ENCODE measurements at places on chromosomes 12 and 14. TPM values are rescaled to one million over a fixed set of nuclear protein-coding genes. Genes with fewer than 3 reads are reported as not detected.

GRCh38 chr12:56143217-56143616, 9.2 kb upstream of the MYL6B start:
- DNase-seq = no peak

DNA sequence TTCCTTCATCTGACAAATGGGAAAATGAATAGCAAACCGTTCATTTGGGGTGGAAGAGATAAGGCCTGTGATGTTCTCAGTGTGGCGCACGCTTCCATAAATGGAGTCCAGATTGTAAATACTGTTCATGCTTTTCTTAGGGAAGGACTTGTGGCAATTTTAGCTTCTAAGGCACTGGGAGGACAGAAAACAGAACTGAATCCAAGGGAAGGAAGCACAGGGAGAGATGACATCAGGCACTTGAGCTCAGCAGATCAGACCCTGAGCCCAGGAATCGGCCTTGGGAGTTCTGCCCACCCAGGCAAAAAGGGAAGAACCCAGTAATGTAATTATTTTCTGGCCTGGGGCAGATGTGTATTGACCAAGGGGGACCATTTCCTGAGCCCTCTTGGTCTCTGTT, 7.2 kb upstream of the SH2B3 start:
- no peak for DNase-seq

DNA sequence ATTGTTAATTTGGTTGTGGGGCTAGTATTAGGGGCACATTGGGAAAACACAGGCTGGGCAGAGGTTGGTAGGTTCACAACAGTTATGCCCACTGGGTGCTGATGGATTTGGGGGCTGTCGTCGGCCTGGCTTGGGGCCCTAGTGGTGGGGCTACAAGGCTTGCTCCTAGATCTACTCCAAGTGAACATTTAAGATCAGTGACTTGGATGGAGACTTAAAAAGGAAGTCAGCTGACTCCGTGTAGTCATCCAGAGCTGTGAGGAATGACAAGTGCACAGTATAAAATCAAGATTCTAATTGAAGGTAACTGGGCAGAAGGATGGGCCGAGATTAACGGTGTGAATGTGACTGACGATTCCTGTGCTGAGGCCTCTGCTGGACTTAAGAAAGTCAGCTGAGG, 12.8 kb upstream of the NR4A1 start:
- DNase-seq = no peak

The ADGRD1 gene
- 0.27 TPM for total RNA-seq

The KRT80 gene
- not detected for total RNA-seq
